ENCODE measurements at places on chromosomes 1 and 21.

GRCh38 chr21:43834146-43834905, 30.7 kb upstream of the AGPAT3 start:
- no peak for DNase-seq

DNA sequence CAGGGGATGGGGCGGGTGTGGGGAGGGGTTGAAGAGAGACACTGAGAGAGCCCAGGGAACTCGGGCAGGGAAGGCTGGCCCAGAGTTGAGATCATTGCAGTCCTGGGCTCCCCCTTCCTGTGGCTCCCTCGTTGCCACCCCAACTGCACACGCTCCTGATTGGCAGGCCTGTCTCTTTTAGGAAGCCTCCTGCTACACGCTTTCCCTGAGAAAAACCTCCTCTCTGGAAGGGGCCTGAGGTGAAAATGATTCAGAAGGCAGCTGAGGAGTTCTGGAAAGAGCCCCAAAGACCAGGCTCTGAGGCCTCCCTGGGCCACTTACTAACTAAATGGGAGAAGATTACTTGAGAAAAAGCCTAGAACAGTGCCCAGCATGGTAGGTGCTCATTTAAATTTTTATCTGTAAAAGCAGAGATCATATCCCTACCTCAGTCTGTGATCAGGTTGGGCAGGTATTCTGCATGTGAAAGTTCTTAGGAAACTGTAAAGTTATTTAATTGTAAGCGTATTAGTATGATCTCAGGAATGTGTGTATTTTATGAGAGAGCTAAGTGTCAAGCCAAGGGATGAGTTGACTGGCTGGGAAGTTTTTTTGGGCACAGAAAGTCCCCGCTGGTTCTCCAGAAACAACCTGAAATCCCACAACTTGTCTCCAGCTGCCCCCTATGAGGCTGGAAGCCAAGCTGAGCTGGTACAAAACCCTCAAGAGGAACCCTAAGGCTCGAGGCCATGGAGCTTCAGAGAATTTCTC, 65.2 kb upstream of the EPS8L3 start:
- no peak for DNase-seq

GRCh38 chr21:42646836-42647235, 6.6 kb upstream of the PDE9A start:
- DNase-seq: no peak

DNA sequence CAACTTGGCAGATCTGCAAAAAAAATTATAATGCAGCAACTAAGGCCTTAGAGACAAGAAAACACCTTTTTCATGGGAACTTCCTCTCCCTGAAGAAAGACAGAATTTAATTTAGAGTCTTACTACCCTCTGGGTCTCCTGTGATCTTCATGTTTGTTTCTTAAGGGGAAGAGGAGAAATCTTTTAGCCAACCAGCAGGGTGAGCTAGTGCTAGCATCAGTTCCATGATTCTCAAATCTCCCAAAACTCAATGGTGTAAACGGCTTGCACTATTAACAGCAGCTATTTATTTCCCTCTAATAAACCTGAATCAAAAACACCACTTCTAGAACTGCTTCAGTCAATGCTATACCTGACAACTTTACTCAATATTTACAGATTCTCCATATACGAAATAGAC, 3.8 kb downstream of the ZNF644 start:
- no peak for DNase-seq

DNA sequence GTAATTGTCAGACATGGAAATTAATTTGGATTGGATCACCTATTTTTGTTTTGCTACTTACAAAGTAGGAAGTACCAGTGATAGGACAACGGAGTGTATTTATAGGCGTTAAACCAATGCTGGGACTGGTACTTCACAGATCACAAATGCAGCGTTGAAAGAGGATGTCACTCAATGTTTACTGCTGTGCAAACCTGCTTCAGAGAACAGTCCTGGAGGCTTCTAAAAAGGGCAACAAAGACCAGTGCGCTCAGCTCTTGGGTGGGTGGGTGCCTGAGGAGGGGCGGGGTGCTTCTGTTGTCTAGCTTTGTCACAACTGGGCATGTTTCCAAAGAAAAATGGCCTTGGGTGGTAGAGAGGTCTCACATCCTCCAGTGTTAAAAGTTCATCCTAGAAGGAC, 2.1 kb downstream of the C1orf21 start:
- no peak for DNase-seq

GRCh38 chr1:94907136-94907535, 19.8 kb downstream of the CNN3 start:
- no peak for DNase-seq

DNA sequence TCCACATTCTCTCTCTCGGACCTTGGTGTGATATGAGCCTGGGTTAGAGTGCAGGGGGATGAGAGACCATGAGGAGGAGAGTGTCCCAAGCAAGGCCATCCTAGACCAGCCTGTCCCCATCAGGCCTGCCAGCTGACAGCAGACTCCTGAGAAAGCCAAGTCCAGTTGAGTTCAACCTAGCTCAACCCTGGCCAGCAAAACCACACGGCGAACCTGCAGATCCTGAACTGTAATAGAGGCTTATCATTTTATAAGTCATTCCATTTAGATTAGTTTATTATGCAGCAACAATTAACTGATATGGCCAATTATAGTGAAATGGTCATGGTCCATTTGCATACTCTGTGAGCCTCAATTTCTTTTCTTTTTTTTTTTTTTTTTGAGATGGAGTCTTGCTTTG, 36.4 kb upstream of the ARHGEF10L start:
- no peak for DNase-seq

GRCh38 chr1:12409681-12410080, 179.9 kb downstream of the VPS13D start:
- no peak for DNase-seq

DNA sequence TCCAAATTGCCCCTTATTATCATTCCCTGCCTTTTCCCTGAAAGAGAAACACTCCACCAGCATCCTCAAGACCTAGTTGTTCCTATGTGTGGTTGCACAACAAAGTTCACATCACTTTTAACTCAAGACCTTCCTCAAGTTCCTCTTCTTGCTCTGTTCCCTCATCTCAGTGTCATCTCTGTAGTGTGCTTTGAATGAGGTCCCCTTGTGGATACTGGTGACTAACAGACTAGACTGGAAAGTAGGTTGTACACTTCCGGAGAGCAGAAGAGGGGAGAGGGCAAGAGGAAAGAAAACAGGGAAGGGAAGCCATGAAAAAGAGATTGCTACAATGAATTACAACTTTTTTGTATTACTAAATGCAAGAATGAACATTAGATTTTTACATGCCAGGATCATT, 853.8 kb downstream of the USP25 start:
- DNase-seq: no peak

- DNase-seq: no peak
Measured at GRCh38 chr21:31156662-31157061, 118.4 kb upstream of the KRTAP19-8 start.

DNA sequence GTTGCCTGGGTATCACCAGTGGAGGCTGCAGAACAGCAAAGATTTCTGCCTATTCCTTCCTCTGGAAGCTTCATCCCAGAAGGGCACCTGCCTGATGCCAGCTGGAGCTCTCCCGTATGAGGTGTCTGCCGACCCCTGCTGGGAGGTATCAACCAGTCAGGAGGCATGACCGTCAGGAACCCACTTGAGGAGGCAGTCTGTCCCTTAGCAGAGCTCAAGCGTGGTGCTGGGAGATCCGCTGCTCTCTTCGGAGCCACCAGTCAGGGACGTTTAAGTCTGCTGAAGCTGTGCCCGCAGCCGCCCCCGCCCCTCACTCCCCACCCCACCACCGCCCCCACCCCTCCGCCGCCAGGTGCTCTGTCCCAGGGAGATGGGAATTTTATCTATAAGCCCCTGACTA, 23.1 kb upstream of the HFM1 start:
- no peak for DNase-seq

DNA sequence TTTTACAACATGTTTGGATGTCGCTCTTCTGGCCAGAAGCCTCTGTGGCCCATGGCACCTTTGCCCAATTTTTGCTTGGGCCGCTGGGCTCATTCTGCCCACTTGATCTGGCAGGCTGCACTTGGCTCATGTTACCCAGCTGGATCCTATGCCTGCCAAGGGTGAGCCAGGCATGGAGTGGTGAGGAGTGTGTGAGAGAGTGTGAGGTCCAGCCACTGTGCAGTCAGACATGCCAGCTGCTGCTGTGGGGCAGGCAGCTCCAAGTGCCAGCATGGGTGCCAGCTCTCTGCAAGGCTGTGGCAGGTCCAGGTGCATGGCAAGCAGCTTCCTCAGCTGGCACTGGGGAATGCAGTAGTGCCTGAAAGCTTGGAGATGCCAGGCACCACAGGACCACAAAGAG, 71.0 kb downstream of the EBNA1BP2 start:
- no peak for DNase-seq

GRCh38 chr1:198628067-198628455, 10.8 kb upstream of the PTPRC start:
- DNase-seq: no peak

DNA sequence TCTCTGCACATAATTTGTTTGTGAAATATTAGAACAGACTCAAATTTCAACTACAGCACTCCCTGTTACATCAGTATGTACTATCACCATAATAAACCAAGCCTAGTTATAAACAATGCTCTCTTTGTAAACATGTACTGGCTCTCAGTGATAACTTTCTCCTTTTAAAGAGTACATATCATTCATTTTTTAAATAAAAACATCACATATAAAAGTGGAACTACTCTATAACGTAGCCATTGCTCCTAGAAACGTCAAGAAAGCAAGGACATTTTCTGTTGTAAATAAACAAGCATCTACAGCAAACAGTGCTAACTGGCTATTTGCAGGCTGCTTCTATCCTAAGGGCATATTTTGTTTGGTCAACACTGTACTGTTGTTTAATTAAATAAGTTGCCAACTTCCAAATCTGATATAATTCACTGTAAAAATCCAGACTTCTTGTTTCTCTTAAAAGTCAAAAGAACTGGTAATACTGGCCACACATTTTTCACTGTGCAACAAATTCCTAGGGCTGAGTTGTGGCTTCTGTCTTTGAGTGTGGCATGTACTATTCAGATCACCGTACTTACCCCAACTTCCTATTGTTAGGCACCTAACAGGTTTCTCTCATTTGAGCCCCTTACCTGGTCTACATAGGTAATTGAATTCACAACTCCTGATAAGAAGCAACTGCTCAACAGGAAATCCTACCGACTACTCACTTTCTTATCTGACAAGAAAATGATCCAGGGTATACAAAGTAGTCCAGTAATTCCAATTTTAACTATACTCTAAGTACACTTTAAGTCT, 111.9 kb downstream of the DENND1B start:
- no peak for DNase-seq

- DNase-seq: no peak
Measured at GRCh38 chr1:63946866-63947491, 173.2 kb downstream of the ROR1 start.

- DNase-seq: no peak
Measured at GRCh38 chr1:67401443-67401842, 28.8 kb downstream of the SERBP1 start.

- DNase-seq: no peak
Measured at GRCh38 chr1:79235301-79236002, 228.9 kb upstream of the ADGRL4 start.

DNA sequence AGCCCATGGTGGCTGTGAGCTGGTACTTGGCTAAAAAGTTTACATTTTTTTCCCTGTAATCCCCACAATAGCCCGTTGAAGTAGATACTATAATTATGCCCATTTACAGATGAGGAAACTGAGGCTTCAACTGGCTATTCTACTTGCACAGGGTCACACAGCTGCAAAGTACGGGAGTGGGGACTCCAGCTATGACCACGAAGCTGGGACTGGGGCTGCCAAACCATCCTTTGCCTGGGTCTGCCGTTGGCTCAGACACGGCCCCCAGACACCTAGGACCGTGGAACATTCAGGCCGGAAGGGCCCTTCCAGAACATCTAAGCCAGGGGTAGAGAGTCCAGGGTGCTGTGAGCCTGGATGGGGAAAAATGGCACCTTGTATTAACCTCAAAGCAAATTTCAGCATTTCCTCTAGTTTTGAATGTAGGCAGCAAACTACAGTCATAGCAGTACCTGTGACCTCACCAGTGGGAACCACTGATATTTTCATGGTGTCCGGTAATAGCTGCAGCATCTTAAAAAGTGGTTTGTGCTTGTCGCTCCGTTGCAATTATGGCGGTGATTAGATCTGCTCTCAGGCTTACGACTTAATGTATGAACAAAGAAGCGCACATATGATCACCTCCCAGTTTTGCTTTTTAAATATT, 4.3 kb downstream of the TP73 start:
- DNase-seq: no peak

GRCh38 chr1:9249534-9250410, 15.2 kb downstream of the H6PD start:
- no peak for DNase-seq

GRCh38 chr1:5693568-5693967, 298.7 kb downstream of the NPHP4 start:
- no peak for DNase-seq

Data from activated CD8-positive, alpha-beta memory T cell treated with anti-CD3 and anti-CD28 coated beads for 48 hours (primary cell).